ENCODE measurements at places on chromosomes 5 and 9.

- DNase-seq: no peak
These were observed 29.2 kb downstream of the NCS1 start for GRCh38 chr9:130201399-130201873.

GRCh38 chr9:79060766-79061165 is 511.0 kb upstream of the TLE4 start:
- no peak for DNase-seq

GRCh38 chr5:14776602-14777001 is 95.0 kb downstream of the ANKH start:
- DNase-seq: no peak

GRCh38 chr5:150153957-150154617 is 1.6 kb downstream of the PDGFRB start:
- DNase-seq: no peak

DNA sequence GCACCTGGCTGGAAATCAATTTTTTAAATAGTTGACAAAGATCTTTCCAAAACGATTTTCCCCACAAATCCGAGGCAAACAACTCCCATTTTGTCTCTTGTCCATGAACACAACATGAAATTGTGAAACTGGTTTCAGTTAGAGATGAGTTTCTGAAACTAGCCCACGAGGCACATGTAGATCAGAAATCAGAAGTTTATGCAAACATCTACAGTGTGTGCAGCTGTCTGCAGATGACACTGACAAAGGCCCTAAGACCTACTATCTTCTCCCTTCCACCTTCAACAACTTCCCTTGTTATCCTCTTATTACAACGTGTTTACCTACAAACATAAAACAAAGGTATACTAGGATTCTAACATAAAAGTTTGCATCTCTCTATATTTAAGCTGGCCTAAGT is 183.3 kb downstream of the DIRAS2 start:
- DNase-seq: no peak

DNA sequence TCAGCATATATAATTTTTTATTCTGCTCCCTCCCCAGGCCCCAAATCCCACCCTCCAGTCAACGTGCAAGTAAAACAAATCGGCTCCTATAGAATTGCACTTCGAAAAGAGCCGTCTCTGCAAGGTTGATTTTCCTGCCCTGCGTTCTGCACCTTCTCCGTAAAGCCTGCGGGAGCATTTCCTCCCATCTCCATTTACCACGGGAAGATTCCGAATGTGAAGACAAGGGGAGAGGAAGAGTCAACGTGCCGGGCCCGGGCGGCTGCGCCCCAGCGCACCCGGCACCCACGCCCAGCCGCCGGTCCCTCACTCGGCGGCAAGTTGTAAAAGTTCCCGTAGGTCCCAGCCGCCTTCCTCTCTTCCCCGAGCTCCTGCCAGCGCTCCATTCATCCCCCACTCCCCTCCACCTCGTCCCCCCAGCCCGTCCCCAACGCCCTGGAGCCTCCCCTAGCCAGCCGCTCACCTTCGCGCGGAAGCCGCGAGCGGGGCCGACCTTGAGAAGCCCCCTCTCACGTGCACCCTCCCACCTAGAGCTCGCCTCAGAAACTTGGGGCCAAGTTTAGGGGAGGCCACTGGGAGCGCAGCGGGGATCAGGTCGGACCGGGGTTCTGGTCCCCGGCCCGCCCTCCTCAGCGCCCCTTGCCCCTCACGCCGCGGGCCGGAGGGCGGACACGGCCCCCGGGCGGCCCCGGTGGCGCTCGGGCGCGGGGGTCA is 431 bp downstream of the BNC2 start:
- no peak for DNase-seq

- DNase-seq: no peak
These were observed 94.3 kb upstream of the STK32A start for GRCh38 chr5:147140558-147140957.
